Retina (tissue), 1 donor: ENCODE measurements at places on chromosomes 1 and 21.

- no peak for DNase-seq
Observed at GRCh38 chr21:34707876-34708325, 39.1 kb downstream of the CLIC6 start.

- no peak for DNase-seq
Observed at GRCh38 chr1:173503391-173503790, 26.3 kb downstream of the PRDX6 start.

DNA sequence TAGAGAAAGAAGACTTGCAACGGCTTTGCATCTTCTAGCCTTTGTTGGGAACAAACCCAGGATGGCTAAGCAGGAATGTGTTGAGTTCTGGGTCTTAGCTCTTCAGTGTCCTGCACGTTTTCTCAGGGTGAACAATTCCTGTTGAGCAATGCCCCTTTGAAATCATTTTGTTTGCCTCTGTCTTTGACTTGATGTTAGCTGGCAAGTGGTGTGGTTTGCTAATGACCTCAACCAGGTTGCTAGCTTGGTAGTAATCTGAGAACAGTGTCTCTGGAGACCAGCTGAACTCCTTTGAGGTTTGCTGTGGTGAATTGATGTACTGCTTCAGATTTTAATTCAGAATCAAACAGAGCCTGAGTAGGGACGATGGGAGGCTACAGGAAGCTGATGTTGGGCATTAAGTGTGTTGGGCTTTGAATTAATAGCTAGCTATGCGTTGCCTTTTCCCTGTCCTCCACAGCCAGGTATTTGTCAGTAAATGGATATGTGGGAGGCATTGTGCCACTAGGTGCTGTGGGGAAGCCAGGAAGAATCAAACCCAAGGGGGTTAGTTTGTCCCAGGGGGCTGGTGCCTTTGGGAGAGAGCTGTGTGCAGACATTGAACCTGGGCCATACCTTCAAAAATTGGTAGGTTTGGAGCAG, 23.3 kb upstream of the SRSF10 start:
- no peak for DNase-seq

DNA sequence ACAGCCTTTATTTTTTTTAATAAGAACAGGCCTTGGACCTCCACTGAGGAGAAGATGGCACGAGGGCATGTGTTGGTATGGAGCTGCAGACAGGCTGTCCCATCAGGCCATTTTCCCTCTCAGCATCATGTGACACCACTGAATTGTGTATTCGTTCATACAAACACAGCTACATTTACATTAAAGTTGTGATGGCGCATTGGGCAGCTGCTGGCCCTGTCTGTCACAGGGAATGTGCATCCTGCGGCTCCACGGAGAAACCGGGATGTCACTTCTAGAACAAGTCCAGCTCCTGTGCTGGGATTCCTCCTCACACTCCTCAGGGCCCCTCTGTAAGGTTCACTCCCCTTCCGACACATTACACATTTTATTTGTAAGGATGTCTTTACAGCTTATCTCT, 147.6 kb upstream of the TNR start:
- DNase-seq: no peak

DNA sequence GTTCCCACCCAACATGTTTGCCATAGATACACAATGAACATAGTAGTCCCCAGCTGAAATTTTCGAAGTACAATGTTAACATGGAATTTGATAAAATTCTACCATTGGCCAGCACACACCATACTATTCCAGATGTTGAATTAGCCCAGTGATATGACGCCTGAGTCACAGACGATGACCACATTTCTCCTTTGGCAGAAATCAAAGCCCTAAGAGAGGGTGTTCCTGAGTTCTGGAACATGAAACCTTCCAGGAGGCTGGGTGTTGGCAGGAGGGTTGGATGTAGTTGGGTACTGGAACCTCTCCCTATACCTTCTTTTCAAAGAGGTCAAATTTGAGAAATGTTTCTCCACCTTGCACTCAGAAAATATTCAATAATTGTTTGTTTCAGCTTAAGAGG, 37.8 kb downstream of the LPAR3 start:
- no peak for DNase-seq

- no peak for DNase-seq
Observed at GRCh38 chr1:196278816-196279215, 329.4 kb downstream of the KCNT2 start.

DNA sequence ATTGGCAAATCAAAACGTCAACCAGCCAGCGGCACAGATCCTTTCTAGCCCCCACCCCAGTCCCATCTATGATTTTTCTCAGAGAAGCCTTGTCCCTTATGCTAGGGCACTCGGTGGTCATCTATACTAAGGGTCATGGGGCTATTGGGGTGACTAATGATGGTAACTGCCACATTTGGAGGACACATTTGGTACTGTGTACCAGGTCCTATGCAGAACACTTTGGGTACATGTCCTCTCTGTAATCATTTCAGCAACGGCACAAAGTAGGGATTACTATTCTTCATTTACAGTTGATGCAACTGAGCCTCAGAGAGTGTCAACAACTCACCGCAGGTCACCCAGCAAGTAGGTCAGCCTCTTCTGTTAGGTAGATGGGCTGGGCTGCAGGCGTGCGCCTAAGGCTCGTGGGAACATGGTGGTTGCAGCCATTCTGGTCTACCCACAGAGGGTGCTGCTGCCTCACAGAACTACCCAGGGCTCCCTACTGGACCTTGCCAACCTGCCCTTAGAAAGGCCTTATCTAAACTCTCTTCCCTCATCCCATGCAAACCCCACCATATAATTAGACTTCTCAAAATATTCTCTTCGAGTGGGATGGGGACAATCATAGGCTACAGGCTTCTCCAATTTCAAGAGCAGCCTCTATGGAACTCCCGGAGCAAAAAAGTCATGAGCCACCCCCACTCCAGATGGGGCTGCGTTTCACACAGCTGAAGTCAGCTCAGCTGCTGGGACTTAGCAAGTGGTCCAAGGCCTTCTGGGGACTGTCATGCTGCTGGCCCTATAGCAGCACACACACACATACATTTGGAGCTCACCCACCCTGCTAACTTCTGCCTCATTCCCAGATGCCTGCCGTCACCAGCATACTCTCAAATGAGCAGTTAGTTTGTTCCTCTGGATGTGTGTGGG, 5.8 kb upstream of the SDHB start:
- DNase-seq: peak; percentile 73

DNA sequence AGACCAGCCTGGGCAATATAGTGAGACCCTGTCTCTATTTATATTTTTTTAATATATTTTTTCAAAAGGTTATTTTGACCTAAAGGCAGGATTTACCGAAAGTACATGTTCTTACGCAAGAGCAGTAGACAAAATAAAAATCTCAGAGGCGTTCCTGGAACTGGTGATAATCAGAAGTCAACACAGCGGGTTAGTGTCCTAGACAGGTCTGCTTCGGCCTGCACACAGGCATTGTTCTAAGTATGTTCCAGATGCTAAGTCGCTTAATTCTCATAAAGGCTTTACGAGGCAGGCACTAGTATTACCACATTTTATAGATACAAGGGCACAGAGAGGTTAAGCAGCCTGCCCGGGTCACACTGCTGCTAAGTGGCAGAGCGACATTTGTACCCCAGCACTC, 56.9 kb upstream of the SLC25A33 start:
- no peak for DNase-seq

DNA sequence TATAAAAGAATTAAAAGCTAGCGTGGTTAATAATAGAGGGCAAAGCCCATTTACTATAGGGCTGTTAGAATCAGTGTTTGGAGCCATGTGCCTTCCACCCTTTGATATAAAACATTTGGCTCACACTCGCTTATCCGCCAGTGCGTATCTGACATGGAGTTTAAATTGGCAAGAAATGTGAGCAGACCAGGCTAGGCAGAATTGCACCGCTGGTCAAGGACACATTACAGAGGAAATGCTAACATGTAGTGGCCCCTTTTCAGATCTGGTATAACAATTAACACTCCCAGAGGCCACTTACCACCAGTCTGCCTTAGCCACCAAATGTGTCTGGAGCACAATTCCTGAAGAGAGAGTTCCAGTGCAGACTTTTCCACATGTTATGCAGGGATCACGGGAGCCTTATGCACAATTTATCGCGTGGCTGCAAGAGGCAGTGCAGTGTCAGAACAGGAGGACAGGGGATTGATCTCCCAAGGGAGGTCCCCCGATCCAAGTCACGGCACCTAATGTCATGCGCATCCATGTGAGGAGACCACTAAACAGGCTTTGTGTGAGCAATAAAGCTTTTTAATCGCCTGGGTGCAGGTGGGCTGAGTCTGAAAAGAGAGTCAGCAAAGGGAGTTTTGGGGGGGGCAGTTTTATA, 14.0 kb downstream of the GSTM3 start:
- DNase-seq: no peak

- no peak for DNase-seq
Observed at GRCh38 chr1:74526708-74527107, 14.3 kb upstream of the LRRC53 start.

DNA sequence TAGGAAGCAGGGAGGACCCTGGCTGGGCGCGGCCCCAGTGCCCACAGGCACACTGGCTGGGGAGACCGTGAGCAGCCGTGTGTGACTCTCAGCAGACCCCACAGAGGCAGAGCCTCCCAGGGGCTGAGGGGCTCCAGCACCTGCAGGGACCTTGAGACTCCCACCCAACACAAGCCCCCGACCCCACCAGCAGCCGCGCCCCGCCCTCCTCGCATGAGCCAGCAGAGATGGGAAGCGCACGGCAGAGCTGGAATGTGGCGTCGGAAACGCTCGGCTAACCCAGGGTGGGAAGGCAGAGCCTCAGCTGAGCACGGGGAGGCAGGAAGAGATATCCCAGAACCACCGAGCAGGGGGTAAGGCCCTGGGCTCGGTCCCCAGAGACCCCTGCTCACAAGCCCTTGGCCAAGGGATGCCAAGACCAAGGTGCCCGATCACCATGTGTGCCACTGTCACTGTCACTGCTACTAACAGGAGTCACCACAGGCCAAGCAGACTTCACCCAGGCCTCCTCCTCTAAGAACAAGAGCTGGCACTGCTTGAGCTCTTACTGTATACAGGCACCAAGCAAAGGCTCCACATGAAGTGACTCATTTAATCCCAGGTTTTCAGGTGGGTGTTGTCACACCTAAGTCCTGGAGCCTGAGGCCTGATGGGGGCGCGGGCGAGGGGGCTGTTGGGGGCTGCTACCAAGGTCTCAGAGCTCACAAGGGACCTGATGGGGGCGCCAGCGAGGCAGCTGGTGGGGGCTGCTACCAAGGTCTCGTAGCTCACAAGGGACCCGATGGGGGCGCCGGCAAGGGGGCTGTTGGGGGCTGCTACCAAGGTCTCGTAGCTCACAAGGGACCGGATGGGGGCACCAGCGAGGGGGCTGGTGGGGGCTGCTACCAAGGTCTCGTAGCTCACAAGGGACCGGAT, 20.1 kb downstream of the MEGF6 start:
- DNase-seq: no peak

DNA sequence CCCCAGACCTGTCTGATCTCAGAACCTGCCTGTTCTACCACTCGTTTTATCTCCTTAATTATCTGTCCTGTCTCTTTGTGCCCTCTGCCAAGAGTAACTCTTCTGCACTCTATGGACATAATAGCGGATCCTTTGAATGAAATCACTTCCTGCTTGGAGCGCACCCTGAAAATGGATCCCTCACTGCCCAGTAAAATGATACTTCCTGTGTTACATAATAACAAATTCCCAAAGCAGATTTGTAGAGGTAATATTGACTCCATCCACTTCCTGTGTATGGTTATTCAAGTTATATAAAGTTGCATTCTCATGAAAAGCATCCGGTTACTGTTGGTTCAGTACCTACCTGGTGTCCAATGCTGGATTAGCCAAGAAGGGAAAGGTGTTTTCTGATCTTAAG, 246.0 kb downstream of the TRABD2B start:
- DNase-seq: no peak

GRCh38 chr21:33492571-33492970, 1.1 kb upstream of the DNAJC28 start:
- DNase-seq: no peak

DNA sequence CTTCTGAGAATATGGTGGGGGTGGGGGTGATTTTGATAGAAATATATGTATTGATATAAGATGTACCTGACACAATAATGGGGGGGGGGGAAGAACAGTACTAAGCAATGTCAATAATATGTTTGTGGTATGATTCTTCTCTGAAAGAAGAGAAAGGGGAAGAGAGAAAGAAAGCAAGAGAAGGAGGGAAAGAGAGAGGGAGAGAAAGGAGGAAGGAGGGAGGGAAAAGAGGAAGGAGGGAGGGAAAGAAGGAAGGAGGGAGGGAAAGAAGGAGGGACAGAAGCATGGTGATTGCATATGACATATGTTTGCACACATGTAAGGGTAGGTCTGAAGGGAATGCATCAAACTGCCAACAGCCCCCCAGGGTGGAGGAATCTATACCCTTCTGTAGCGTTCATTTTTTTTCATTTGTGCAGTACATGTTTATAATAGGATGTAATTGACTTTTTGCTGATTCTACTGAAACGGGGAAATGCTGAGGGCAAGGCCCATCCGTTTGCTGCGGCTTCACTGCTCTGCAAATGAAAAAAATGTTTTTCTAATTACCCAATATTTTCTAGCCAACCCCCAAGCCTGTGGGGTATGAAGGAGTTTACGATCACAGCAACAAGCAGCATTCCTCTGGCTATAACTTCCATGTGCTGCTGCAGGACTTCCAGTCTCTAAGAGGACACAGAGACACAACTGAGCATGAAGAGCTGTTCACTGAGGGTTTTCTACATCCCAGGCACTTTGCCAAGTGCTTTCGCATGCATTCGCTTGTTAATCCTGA, 119.3 kb upstream of the ZC3H12A start:
- no peak for DNase-seq
